ENCODE measurements at places on chromosomes 5 and 9.

- peak; percentile 51 for DNase-seq
Measured at GRCh38 chr5:174563899-174564298, 160.5 kb upstream of the MSX2 start.

DNA sequence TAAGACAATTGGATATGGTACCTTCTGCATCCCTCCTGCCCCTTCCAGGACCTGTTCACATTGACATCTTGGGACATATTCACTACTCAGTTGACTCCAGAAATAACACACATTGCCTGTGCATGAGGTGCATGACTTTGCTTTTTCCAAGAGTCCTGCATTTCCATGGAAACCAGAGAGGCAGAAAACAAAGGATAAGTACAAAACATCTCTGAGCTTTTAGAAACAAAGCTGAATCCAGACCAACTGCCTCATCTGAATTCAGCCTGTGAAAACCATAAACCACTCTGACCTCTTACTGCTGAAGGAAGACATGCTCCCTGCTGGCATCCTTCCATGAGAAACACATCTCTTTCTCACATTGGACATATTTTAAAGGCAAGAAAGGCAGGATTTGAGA is 695.1 kb downstream of the TAF11L14 start:
- DNase-seq, result no peak

- DNase-seq, result no peak
Measured at GRCh38 chr9:137218754-137219271, 3.2 kb downstream of the RNF208 start.

DNA sequence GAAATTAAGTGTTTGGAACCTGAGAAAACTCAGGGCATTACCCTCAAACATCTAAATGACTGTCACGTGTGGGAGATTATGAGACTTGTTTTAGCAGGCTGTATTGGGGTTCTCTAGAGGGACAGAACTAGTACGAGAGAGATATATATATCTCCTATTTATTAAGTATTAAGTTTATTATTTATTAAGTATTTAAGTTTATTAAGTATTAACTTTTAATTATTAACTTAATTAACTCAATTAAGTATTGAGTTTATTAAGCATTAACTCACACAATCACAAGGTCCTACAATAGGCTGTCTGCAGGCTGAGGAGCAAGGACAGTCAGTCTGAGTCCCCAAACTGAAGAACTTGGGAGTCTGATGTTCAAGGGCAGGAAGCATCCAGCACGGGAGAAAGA is 113.8 kb downstream of the MELK start:
- no peak for DNase-seq

- DNase-seq, result no peak
Measured at GRCh38 chr9:93061791-93062763, 3.6 kb downstream of the SUSD3 start.

DNA sequence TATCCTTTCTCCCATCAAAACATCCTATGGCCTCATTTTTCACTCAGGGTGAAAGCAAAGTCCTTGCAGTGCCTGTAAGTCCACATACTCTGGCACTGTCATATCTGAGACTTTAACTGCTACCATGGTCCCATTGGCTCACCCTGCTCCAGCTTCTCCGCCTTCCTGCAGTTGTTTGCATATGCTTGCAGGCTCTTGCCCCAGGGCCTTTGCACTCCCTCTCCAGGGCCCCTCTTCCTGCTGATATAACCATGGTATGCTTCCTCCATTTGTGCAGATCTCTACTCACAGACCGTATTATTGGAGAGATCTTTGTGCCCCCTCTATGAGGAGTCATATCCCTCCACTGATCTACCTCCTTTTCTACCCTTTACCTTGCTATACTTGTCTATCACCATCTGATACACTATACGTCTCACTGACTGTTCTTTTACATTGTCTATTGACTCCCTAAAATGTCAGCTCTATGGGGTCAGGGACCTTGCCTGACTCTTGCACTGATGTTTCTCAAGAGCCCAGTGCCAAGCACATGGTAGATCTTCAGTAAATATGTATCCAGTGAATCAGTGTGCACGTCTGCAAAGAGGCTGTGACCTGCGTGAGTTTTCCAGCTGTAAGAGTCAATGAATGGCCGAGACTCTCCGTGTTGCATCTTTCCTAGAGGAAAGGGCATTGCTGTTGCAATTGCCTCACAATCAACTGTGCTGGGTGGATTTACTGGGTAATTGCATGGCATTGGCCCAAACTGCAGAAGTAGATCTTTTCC is 81.7 kb upstream of the CPEB4 start:
- DNase-seq, result no peak

DNA sequence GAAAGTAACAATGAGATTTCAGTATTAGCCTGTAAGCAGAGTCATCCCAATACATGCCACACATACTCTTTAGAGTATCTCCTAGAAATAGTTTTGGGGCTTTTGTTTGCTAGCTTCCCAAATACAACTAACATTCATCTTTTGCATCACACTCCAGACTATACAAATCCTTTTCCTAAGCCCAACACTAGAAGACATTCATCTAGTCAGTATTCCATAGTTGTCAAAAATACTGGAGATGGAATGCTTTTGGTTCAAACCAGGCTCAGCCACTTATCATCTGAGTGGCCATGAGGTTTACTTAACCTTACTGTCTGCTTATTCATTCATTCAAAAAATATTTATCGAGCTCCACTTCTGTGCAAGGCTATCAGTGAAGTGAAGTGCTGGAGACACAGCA is 205.1 kb upstream of the SGCD start:
- DNase-seq, result no peak

DNA sequence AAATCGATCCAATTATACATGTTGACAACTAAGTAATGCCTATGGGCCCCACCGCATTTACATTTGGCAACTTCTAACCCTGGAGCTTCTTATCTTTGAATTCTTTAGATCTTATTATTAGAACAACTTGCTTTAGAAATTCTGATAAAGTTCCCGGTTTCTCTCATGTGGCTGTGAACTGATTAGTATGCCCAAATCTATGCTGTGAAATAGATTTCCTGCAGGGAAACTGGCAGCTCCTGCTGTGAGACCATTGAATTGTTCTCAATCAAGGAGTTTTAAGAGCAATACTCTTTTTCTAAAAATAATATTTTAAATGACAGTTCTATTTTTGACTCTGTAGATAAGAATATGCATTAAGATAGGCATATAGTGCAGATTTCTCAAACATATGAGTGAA is 177.5 kb downstream of the GABRB2 start:
- no peak for DNase-seq

- no peak for DNase-seq
Measured at GRCh38 chr5:118990582-118990981, 2.2 kb upstream of the DTWD2 start.

GRCh38 chr9:125922854-125923253 is 175.7 kb downstream of the PBX3 start:
- DNase-seq, result no peak

DNA sequence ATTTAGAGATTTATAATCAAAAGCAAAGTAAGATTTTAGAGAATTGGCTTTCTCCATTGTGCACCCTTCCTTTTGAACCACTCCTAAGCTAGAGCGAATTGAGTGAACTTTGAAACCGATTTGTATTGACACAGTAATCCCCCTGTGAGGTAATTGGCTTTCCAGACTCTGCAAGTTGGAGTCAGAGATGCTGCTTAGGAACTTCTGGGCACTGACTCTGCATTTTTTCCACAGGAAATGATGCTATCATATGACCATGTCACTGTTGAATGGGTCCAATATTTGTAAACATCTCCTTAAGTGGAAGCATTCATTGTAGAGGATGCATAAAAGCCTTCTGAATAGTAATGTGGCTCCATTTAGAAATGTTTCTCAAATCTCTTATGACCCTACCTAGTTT is 394.4 kb upstream of the ZNF608 start:
- DNase-seq, result no peak

GRCh38 chr5:14445576-14446290 is 135.9 kb upstream of the OTULINL start:
- no peak for DNase-seq

DNA sequence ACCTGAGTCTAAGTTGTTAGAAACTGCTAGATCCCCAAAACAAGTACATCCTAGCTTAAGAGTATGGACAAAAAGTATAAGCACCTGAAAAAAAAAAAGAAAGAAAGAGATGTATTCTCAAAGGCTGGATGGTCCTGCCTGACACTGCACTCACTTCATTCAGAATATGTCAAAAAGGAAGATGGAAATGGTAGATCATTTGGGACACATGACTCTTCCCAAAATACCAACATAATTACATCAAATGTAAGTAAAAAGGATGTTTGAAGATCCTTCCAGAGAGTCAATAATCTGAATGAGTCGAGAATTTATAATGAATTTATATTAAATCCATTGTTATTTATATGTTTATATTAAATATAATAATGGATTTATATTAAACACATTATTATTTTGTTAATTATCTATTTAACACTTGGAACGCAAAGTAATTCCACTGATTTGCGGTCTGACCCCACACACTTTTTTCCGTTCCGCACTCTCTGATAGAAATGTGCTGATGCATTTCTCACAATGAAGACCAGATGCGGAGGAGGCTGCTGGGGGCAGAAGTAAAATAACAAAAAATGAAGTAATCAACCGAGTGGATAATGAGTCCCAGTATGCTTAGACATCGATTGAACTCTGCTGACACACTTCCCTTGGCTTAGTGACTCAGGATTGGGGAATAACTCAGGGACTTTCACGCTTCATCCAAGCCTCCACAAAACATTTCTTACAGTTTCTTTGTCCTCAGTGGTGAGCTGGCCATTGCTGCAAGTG is 201.2 kb downstream of the ADAMTS12 start:
- no peak for DNase-seq

DNA sequence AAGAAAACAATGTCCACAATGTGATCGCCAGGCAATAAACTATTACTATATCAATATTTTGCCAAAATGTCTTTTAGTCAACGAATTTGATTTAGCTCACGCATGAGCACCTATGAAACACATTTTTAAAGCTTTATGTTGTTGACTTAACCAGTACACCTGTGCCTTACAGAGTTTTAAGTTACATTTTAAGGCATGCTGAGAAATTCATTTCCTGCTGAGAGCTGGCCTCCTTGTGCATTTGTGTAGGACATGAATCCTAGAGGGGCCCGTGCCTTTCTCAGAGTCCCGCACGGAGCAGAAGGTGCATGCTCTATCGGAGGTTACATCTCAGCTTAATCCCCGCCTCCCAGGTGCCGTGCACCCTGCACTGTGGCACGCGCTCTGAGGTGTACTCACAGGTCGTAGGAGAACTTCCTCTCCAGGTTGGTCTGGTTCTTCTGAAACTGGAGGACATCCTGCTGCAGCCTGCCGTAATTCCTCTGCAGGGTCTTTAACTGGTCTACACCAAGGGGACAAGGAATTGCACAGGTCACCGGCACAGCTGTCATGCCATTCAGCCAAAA is 53.2 kb downstream of the GOLM1 start:
- DNase-seq, result no peak

DNA sequence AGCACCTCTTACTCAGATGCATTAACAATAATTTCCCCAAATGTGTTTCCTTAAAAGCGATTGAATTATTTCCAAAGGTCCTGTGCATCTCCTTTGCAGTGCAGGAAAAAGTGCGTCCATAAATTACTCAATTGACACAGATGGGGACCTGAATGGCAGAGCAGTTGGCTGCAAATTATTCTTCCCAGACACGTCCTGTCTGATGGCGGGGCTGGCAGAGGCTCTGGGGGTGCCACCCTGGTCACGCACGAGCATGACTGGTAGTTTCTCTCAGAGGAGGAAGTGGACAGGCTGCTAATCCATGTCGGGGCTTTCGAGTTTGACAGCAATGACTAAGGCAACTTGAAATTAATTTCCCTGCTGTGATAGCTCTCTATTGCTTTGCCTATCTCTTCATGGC is 264.8 kb upstream of the BRINP1 start:
- no peak for DNase-seq

GRCh38 chr9:2489838-2490314 is 131.7 kb upstream of the VLDLR start:
- no peak for DNase-seq
